ENCODE measurements at places on chromosomes 4 and X. TPM values are rescaled to one million over a fixed set of nuclear protein-coding genes. Genes with fewer than 3 reads are reported as not detected.

The PRKG2 gene
- 0.35 TPM for total RNA-seq

The HDX gene
- total RNA-seq, result 2.9 TPM

The TKTL2 gene
- total RNA-seq, result 0.11 TPM

The CNKSR2 gene
- 15.7 TPM for total RNA-seq

The SNCA gene
- 2.2 TPM for total RNA-seq

The NUP54 gene
- total RNA-seq, result 58.9 TPM

The GAGE12D gene
- not detected for total RNA-seq

Measured in activated B cell treated with CpG ODN at 0.5 μM for 24 hours (primary cell).